Hypothalamus (tissue), 51 donors: ENCODE measurements at places on chromosomes 1 and 21.
A peak's percentile ranks its signal among the peaks of the same experiment; 100 is the strongest.

GRCh38 chr1:86277936-86278335 is 118.2 kb downstream of the ODF2L start:
- no peak for DNase-seq

- DNase-seq = peak; percentile 60
Measured at GRCh38 chr1:182615468-182616129, 11.4 kb upstream of the RGS16 start.

GRCh38 chr1:230188826-230189225 is 121.8 kb downstream of the GALNT2 start:
- no peak for DNase-seq

DNA sequence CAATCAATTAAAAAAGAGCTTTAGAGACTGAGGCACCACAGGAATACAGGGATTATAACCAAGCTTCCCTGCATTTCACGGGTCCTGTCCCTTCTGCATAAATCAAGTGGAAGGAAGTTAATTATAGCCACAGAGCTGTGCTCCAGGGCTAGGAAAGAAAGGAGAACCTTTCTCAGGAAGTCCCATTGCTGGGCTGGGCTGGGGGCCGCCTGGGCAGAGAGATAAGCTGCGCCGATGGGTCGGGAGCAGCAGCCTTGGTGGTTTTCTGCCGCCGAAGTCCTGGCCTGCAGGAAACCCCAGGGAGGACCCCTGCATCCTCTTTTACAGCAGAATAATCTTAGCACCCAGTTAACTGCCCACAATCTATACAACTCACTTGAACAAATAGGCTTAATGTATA is 12.6 kb upstream of the CD34 start:
- DNase-seq = no peak

GRCh38 chr1:24317081-24317480 is 2.1 kb upstream of the GRHL3 start:
- no peak for DNase-seq

- DNase-seq = no peak
Measured at GRCh38 chr1:218674280-218674773, 329.2 kb downstream of the TGFB2 start.

- no peak for DNase-seq
Measured at GRCh38 chr1:183093786-183094298, 70.6 kb downstream of the LAMC1 start.

DNA sequence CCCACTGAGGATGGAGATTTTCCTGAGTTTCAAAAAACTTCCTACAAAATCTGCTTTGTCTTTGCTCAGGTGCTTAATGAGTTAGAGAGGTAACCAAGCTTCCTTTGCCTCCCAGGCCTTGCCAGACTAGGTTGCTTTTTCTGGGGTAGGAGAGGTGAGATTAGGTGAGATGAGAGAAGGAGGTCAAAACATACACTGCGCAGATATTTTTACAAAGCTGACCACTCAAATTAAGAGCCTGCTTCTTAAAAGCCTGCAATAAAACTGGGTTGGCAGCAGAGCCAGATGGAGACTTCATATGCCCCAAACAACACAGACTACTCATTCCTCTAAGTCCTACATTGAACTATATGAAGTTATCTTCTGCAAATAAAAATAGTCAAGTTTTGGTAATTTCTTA is 352.5 kb downstream of the NUF2 start:
- no peak for DNase-seq

GRCh38 chr1:86370601-86371022 is 25.5 kb downstream of the ODF2L start:
- no peak for DNase-seq

GRCh38 chr1:71738256-71738655 is 544.1 kb downstream of the NEGR1 start:
- DNase-seq = no peak

DNA sequence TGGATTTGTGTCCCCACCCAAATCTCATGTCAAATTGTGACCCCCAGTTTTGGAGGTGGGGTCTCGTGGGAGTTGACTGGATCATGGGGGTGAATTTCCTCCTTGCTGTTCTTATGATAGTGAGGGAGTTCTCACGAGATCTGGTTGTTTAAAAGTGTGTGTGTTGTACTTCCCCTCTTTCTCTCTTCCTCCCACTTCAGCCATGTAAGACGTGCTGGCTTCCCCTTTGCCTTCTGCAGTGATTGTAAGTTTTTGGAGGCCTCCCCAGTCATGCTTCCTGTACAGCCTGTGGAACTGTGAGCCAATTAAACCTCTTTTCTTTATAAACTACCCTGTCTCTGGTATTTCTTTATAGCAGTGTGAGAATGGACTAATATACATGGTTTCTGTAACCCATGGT is 64.6 kb downstream of the RHOU start:
- DNase-seq = no peak
